WERI-Rb-1 (cell line): ENCODE measurements at places on chromosomes 1 and 21.

DNA sequence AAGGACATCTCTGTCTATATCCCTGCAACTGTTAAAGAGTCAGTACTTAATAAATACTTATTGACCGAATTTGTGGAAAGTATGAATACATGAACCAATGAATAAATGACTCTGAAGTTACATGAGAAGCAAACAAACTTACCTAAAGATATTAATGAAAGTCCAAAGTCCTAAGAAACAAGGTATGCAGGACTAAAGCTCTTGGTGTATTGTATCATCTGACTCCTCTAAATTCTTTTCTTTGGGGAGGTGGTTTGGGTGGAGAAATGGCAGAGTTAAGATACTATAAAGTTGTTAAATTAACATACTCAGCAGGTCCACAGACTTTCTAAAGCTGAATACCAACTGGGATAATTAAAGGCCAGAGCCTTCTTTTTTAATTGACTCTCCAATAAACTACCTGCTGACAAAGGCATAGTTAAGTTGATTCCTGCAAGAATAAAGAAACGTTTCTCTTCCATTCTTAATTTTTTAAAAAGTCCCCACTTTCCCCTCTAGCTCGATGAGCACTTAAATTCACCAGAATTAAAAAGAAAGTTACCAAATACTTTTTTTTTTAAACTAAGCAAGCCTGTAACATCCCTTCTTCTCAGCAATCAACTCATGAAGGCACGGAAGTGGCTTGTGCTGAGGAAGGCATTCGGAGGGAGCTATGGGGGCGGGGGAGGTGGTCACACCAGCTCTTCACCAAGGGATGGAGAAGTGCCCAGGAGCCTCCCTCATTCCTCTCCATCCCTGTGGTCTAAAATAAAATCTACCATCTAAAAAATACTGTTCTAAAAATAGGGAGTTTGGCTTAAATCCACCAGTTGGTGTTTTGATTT, 61.1 kb downstream of the GADD45A start:
- DNase-seq = no peak

- no peak for DNase-seq
Measured at GRCh38 chr1:8970870-8971337, 25.2 kb downstream of the CA6 start.

DNA sequence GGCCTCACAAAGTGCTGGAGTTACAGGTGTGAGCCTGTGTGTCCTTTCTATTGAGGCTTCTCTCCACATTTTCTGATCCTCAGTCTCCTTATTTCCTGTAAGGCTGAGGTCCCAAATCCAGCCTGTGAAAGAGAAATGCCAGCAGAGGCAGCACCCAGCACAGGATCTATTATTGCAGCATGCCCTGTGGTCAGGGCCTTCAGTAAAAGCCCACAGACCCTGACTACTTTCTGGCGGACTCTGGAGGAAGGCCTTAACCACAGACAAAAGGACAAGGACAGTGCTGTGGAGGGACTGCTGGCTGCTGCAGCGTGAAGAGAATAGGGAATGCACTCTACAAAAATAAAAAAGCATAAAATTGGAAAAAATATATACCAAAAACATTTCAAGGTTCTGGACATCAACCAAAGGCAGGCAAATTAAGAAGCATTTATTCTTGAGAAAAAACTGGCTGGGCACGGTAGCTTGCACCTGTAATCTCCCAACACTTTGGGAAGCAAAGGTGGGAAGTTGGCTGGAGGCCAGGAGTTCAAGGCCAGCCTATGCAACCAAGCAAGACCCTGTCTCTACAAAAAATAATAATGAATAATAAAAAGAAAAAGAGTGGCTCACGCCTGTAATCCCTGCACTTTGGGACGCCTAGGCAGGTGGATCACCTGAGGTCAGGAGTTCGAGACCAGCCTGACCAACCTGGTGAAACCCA, 9.4 kb upstream of the PGD start:
- DNase-seq = no peak

- DNase-seq = no peak
Measured at GRCh38 chr1:221644145-221644448, 97.8 kb downstream of the DUSP10 start.

GRCh38 chr1:22824466-22824865, 113.8 kb downstream of the EPHB2 start:
- DNase-seq = no peak

GRCh38 chr1:155938220-155938627, 3.2 kb upstream of the RXFP4 start:
- DNase-seq = peak; percentile 70

DNA sequence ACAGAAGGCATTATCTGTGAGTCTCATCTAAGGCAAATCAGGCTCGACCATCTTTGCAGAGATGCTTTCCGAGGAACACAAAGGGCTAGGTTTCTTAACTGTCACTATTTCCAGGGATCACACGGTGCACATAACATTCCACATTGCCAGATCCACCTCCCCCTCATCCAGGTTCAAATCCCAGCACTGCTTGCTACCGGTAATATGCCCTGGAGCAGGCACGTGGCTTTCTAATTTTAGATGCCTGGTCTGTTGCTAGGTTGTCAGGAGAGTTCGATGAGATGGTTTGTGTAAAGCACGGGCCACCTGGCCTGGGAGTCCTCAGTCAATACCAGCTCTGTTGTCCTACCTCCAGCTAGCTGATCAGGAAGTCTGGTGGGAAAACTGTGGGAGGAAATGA, 598.6 kb downstream of the NPHP4 start:
- DNase-seq = no peak

- no peak for DNase-seq
Measured at GRCh38 chr1:162914601-162915000, 53.6 kb upstream of the CCDC190 start.

GRCh38 chr21:43908167-43908566, 43.1 kb downstream of the AGPAT3 start:
- no peak for DNase-seq

- DNase-seq = no peak
Measured at GRCh38 chr1:169925505-169926482, 32.1 kb upstream of the SCYL3 start.

GRCh38 chr21:14773777-14774345, 227.7 kb upstream of the SAMSN1 start:
- DNase-seq = peak; percentile 76

DNA sequence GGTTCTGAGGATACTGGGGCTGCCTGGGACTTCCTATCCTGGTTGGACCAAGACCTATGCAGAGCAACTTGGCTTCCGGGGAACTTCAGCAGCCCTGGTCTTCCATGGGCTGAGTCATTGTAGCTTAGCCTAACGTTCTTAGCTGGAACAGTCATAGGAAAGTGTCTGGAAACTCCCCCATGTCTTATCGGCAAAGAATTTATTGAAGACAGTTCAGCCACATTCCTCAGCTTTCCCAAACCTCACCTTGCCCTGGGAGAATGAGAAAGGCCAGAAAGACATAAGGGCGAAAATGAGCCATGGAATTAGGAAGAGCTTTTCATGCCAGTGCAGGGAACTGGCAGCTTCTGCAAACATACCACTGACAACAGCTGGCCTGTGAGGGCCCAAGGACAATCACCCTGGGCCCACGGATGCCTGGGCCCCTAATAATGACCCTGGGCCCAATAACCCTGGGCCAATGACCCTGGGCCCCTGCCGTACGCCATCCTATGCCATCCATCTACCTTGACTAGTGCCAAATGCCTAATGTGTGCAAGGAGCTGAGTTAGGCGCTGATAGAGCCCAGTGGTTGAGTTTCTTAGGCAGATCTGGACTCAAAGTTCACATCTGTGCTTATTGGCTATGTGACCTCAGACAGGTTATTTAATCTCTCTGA, 114.4 kb upstream of the GADD45A start:
- no peak for DNase-seq

- no peak for DNase-seq
Measured at GRCh38 chr1:1625824-1626206, 6.2 kb upstream of the MMP23B start.

GRCh38 chr21:43846430-43846829, 18.6 kb upstream of the AGPAT3 start:
- DNase-seq = no peak

GRCh38 chr1:37130221-37130948, 96.1 kb upstream of the GRIK3 start:
- no peak for DNase-seq

DNA sequence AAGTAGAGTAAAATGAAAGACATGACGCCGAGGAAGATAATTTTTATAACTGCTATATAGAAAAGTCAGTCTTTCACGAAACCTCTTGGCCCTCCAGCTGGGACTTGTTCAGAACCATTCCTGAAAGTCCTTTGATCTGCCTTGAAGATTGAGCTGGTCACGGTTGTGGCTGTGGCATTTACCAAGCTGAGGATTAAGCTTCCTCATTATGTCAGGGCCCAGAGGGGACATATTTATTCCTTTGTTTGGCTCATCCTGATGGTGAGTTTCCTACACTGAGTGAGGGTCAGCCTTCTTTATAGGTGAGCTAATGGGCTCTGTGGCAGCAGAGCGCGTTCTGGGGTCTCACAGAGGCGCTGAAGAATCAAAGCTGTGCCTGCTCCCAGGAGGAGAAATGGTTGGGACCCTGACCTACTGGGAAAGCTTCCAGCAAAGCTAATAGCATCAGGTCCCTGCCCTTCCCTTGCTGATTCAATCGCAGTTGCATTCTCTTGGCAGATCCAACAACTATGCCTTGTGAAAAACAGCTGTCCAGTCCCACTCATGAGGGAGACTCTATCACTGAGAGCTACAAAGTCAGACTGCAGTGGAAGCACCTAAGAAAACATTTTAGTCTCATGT, 43.2 kb upstream of the PBX1 start:
- DNase-seq = no peak

GRCh38 chr1:47703981-47704596, 266.2 kb downstream of the FOXD2 start:
- no peak for DNase-seq

- DNase-seq = no peak
Measured at GRCh38 chr1:152182944-152183361, 23.9 kb upstream of the RPTN start.

- no peak for DNase-seq
Measured at GRCh38 chr21:41222247-41223068, 54.5 kb downstream of the BACE2 start.

- no peak for DNase-seq
Measured at GRCh38 chr1:160665330-160666078, 18.7 kb upstream of the SLAMF1 start.

DNA sequence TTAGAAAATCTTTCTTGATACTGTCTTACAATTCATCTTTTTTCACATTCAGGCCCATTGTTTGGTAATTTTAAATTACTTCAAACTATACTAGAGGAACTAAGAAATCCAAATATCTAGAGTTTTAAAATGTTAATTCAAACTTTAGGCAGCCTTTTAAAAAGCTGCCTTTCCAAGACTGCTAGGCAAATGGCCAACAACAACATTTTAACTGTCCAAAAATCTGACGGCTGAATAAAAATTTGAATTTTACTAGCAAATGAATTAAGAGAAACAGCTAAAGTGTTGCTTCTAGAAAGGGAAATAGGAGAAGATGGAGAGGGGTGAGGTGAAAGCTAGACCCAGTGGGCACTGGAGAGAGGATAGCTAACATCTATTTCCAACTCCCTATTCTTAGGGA, 17.2 kb downstream of the DPYD start:
- DNase-seq = no peak

DNA sequence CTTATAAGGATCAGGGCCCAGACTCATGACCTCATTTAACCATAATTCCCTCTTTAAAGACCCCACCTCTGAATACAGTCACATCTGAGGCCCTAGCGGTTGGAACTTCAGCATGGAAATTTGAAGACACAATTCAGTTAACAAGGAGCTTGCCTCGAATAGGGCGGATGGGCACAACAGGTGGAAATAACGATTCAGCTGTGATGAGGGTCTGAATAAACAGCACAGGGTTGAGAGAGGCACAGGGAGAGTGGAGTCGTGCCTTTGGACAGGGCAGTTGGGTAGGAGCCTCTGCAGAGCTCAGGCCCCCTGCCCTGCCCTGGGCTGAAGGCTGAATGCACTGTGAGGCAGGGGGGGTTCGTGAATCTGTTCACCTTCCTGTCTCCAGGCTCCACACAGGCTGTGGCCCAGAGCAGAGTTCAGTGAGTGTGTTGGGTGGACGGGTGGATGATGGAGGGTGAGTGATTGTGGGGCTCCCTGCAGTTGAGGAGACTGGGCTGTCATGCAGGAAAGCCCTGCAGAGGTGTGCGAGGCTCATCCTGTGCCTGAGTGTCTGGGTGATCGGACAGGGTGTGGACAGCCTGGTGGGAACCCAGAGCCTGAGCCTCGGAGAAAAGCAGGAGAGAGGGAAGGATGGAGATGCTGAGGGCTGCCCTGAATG, 243.1 kb downstream of the FOXD2 start:
- no peak for DNase-seq

DNA sequence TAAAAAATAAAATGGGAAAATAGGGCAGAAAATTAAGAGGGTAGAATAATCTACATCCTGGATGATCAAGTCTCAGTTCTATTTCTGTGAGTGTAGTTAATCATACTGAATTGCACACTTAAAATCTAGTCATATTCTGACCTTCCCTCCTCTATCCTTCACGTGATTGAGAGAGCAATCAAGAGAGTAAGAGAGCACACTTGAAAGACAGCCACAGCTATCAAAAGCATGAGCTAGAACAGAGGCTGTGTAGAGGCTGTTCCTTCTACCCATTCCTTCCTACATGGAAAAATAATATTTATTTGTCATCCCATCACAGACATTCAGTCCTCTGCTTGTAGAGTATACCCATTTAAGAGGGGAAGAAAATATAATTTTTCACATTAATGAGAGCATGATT, 52.4 kb downstream of the PHC2 start:
- DNase-seq = no peak

- DNase-seq = no peak
Measured at GRCh38 chr1:59409986-59410385, 113.1 kb downstream of the FGGY start.

DNA sequence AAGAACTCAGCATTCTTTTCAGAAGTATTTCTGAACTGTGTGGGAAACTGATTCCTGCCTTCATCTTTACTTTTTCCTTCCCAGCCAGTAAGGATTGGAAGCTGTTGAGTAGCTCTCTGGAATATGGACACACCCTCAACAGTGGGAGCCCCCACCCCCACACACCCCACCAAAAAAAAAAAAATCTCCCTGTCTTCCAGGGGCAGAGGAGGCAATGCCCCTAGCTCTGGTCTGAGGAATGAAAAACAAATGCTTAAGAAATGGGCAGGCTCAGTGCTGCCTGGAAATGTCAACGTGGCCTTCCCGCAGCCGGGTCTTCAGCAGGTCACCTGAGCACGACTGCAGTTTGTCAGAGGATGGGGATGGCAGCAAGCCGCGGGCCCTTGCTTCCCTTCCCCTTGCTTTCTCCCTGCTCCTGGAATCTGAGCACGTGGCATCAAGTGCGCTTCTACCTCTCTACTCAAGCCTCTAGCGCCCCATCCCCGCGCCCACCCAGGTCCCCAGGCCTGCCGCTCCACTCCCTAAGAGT, 479 bp downstream of the RGS16 start:
- DNase-seq = no peak

GRCh38 chr1:16249596-16250241, 12.7 kb upstream of the CPLANE2 start:
- DNase-seq = no peak
